ENCODE measurements at places on chromosomes 11 and 22. TPM values are rescaled to one million over a fixed set of nuclear protein-coding genes. Genes with fewer than 3 reads are reported as not detected.

GRCh38 chr22:36048911-36049677 lies 20.5 kb upstream of the RBFOX2 start:
- no peak for DNase-seq
- no peaks in the 10 kb centered on the region for H3K36me3 ChIP-seq
- H3K27me3 ChIP-seq: no peaks in the 10 kb centered on the region
- no peak overlapping the region for H3K4me3 ChIP-seq
- H3K4me1 ChIP-seq: no peaks in the 10 kb centered on the region

DNA sequence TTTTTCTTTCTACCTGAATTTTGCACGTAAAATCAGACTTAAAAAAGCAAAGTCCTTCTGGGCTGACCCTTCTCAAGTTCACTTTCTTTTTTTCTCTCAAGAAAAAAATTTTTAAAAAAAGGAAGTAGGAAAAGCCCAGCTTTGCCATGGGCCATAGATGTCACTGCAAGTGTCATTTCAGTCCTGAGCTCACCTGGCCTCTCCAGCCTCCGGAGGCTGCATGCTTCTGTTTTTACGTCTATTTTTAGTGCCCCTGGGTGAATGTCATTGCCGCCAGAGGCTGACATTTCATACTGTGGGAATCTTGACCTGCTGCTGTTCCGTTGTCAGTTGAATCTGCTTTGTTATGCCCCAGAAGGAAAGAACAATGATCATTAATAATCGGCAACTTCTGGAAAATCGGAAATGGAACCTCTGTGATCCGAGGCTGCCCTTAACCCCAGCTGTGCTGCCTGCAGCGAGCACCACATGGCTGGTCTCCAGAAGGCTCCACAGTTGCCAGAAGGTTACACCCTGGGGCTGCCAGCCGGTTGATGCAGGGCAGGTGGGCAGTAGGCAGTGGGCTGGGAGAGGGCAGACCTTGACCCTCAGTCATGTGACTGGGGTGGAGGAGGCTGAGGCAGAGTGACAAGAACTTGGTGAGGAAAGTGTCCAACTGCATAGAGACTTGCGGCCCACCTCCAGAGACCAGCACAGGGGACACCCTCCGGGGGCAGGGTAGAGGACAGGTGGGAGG lies 16.7 kb upstream of the MYEOV start:
- H3K4me1 ChIP-seq: no peaks in the 10 kb centered on the region
- H3K27ac ChIP-seq: no peak overlapping the region
- no peaks in the 10 kb centered on the region for H3K27me3 ChIP-seq
- no peak overlapping the region for H3K4me3 ChIP-seq
- H3K36me3 ChIP-seq: no peaks in the 10 kb centered on the region

- DNase-seq: no peak
- H3K4me3 ChIP-seq: no peak overlapping the region
- no peaks in the 10 kb centered on the region for H3K36me3 ChIP-seq
- H3K27me3 ChIP-seq: no peaks in the 10 kb centered on the region
- no peaks in the 10 kb centered on the region for H3K4me1 ChIP-seq
These were observed 72.0 kb upstream of the LMO1 start for GRCh38 chr11:8335683-8336082.

DNA sequence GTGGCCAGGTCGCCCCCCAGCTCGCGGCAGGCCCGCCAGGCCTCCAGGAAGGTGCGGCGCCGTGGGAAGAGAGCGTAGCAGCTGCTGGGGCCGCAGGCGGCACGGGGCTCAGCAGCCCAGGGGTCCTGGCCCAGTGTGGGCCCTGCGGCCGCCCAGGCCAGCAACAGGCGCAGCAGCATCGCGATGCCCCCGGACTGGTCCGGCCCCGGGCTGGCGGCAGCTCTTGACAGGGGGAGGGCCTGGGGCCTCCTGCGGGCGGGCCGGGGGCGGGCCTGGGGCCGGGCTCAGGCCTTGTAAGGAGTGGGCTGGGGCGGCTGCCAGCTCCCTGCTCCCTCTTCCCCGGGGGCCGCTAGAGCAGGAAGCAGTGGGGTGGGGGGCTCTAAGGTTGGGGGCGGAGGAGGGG lies at the start of gene CD248:
Gene CD248 (minus strand): TSS at position 196 of the 403 bp plus-strand sequence. CDS start 17 bp downstream, at position 179.
- H3K4me1 ChIP-seq: peaks cover 33% of the 10 kb centered on the region
- H3K36me3 ChIP-seq: no peaks in the 10 kb centered on the region
- H3K27ac ChIP-seq: peak within 1 kb of the TSS; percentile 99
- peak within 1 kb of the TSS; percentile 54 for H3K4me3 ChIP-seq
- DNase-seq: no peak
- no peaks in the 10 kb centered on the region for H3K27me3 ChIP-seq

DNA sequence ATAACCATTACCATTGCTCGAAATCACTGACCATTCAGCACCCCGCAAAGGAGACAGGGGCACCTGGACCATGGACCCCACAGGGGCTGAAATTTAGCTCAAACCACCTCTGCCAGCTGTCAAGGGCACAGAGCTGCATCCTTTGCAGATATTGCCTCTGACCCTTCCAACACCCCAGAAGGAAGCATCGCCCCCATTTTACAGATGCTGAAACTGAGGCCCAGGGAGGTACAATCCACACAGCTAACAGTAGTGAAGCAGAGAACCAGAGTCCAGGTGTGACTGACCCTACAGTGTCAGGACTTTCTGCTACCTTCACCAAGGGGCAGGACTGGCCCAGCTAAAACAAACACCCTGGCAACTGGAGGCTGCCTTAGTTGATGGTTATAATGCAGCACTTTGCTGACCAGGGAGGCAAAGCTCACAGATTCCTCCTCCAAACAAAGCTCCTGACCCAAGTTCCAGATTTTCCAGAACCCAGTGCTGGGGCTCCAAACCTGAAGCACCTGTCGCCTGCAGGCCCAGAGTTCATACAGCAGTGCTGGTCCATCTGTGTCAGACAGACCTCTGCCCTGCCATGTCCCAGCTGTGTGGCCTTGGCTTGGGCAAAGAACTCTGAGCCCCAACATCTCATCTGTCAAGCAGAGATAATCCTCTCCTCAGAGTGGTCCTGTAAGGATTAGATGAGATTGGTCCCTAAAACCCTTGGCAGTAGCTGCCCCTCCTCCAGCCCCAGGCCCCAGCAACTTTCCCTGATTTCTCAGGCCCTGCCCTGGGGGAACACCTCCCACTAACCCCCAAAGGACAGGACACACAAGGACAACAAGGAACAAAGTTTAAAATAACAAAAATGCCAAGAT lies 15.2 kb upstream of the ARAP1 start:
- H3K4me1 ChIP-seq: no peaks in the 10 kb centered on the region
- H3K27me3 ChIP-seq: no peaks in the 10 kb centered on the region
- H3K27ac ChIP-seq: no peak overlapping the region
- H3K36me3 ChIP-seq: no peaks in the 10 kb centered on the region

The CALCB gene
- 1.0 TPM for total RNA-seq

DNA sequence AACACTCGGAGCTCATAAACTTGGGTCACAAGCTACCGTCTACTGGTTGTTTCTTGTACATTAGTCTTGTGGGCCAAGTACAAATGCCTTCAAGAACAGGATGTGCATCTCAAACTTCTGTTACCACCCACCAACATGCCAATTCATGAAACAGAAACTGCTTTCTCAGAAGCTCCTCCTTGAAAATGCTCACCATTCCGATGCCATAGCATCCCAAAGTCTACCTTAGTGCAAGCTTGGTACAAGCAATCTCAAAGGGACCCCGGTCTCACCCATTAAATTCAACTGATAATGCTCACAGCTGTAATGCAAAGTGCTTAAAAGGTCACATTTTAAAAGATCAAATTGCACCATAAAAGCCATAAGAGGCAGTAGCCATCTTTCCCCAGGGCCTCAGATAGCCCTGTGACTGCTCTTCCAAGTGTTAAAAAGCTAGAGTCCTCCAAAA lies 31.8 kb upstream of the CCDC34 start:
- H3K27me3 ChIP-seq: no peaks in the 10 kb centered on the region
- DNase-seq: no peak
- H3K27ac ChIP-seq: no peak overlapping the region
- H3K36me3 ChIP-seq: no peaks in the 10 kb centered on the region
- no peaks in the 10 kb centered on the region for H3K4me1 ChIP-seq
- no peak overlapping the region for H3K4me3 ChIP-seq

DNA sequence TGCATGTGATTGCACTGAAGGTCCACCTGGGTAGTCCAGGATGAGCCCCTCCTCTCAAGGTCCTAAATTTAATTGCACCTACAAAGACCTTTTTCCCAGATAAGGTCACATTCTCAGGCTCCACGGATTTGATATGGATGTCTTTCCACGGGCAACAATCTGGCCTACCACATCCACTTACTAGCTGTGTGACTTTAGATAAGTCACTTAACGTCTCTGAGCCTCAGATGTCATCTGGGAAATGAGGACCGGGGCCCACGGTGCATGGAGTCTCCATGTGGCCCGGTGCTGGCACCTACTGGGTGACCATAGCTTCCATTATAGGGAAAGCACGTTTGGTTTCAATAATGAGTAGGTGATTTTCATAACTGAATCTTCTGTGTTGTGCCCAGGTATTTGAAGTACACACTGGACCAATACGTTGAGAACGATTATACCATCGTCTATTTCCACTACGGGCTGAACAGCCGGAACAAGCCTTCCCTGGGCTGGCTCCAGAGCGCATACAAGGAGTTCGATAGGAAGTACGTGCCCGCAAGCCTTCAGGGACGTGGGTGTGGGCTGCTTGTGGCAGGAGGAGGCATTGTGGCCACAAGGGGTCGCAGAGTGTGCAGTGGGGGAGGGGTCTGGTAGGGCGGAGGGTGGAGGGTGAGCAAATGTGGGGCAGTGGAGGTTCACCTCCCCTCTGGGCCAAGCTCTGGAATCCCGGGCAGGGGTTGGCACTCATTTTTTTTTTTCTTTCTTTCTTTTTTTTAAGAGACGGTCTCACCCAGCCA lies 55.7 kb downstream of the ARHGAP8 start:
- DNase-seq: no peak
- no peaks in the 10 kb centered on the region for H3K4me1 ChIP-seq
- no peaks in the 10 kb centered on the region for H3K36me3 ChIP-seq
- no peaks in the 10 kb centered on the region for H3K27me3 ChIP-seq
- H3K27ac ChIP-seq: no peak overlapping the region

The TREH gene
- total RNA-seq: not detected

- no peaks in the 10 kb centered on the region for H3K36me3 ChIP-seq
- no peaks in the 10 kb centered on the region for H3K4me1 ChIP-seq
- DNase-seq: no peak
- H3K27ac ChIP-seq: no peak overlapping the region
These were observed 45.3 kb downstream of the EXT2 start for GRCh38 chr11:44140805-44141204.

The LRRC55 gene
- total RNA-seq: not detected

- no peak for DNase-seq
- no peaks in the 10 kb centered on the region for H3K4me1 ChIP-seq
- no peak overlapping the region for H3K27ac ChIP-seq
- H3K4me3 ChIP-seq: no peak overlapping the region
- no peaks in the 10 kb centered on the region for H3K36me3 ChIP-seq
These were observed 465.5 kb downstream of the INSC start for GRCh38 chr11:15580056-15580774.

The KCNJ11 gene
- total RNA-seq: not detected

GRCh38 chr11:134417871-134418840 lies 6.1 kb upstream of the B3GAT1 start:
- no peaks in the 10 kb centered on the region for H3K27me3 ChIP-seq
- H3K36me3 ChIP-seq: no peaks in the 10 kb centered on the region
- H3K27ac ChIP-seq: no peak overlapping the region

The FAM181B gene
- 0.65 TPM for total RNA-seq

The VWCE gene
- total RNA-seq: 3.8 TPM

- no peak overlapping the region for H3K27ac ChIP-seq
- no peaks in the 10 kb centered on the region for H3K27me3 ChIP-seq
- H3K4me1 ChIP-seq: no peaks in the 10 kb centered on the region
- DNase-seq: no peak
- no peaks in the 10 kb centered on the region for H3K36me3 ChIP-seq
- H3K4me3 ChIP-seq: no peak overlapping the region
These were observed 341.1 kb upstream of the B3GAT1 start for GRCh38 chr11:134752964-134753770.

DNA sequence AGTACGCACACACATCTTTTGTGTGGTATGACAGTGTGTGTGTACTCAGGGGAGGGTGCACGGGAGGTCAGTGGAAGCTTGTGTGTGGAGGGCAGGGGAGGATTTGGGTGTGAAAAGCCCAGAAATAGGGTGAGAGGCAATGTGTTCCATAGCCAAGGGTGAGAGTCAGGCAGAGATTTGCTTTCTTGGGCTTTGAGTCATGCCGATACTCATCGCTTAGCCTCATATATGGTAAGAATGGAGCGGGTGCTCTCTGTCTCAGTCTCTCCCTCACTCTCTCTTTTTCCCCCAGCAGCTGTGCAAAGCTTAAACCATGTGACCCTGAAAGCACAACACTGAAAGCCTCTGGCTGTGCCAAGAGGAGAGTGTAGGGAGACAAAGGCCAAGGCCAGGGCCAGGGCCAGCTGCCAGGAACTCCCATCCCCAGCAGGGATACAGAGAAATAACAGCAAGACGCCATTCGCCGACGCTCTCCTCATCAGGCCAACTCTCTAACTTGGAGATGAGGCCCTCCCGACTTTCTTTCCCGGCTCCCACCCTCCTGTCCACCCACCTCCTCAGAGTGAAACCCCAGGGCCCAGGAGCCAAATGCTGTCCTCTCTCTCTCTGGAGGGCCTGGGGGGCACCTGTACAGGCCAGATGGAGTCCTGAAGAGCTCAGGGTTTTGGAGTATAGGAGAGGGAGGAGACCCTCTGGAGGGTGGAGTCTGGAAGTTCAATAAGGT lies 20.3 kb upstream of the MICAL3 start:
- no peak overlapping the region for H3K4me3 ChIP-seq
- no peaks in the 10 kb centered on the region for H3K36me3 ChIP-seq
- no peaks in the 10 kb centered on the region for H3K27me3 ChIP-seq
- no peak overlapping the region for H3K27ac ChIP-seq

The FIBIN gene
- not detected for total RNA-seq

The LYVE1 gene
- not detected for total RNA-seq

- DNase-seq: no peak
- H3K36me3 ChIP-seq: no peaks in the 10 kb centered on the region
- no peaks in the 10 kb centered on the region for H3K27me3 ChIP-seq
- H3K4me1 ChIP-seq: no peaks in the 10 kb centered on the region
- H3K4me3 ChIP-seq: no peak overlapping the region
These were observed 37.1 kb downstream of the SVIP start for GRCh38 chr11:22792497-22792896.
